ENCODE measurements at places on chromosomes 2 and 18. TPM values are rescaled to one million over a fixed set of nuclear protein-coding genes. Genes with fewer than 3 reads are reported as not detected.

The ABCG5 gene
- total RNA-seq: not detected

DNA sequence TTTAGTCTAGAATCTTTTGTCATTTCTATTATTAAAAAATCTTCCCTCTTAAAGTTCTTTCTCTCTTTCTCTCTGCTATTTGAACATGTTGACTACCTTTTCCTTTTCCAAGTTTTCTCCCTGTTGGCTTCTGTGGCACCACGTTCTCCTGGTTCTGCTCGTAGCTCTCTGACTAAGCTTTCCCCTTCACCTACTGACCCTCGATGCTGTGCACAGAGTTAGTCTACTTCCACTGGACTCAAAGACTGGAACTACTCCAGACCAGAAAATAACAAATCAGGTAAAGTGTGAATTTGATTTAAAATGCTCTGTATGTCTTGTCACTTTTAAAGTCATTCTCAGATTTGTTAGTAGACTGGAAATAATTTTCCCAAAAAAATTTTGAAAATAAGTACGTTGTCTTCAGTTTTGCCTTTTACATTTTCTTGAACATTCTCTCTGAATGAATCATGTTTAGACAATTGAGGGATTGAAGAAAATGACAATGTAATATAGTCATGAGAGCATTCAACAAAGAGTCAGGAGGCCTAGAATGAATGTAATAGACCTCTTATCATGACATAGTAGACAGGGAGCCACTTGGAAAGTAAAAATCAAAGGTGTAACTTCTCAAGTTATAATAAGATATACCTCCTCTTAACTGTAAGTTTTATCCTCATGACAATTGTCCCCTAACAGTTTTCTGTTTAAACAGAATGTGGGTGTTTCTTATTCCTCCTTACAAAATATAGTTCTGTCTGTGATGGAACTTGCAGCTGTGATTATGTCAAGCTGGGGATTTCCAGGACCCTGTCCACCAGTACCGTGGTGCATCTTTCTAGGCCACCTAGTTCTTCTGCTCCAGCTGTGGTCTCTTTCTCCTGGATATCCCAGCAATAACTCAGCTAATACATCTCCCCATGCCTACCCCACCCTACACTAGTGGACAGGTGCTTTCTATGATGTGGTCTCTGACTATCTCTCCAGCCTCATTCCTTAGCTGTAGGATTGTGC, 25.5 kb downstream of the ITPRID2 start:
- peaks cover 39% of the 10 kb centered on the region for H3K36me3 ChIP-seq
- no peak for DNase-seq
- peak overlapping the region; percentile 54 for H3K27ac ChIP-seq
- H3K4me3 ChIP-seq: no peak overlapping the region
- H3K27me3 ChIP-seq: no peaks in the 10 kb centered on the region

The LRP2 gene
- total RNA-seq: 0.17 TPM

DNA sequence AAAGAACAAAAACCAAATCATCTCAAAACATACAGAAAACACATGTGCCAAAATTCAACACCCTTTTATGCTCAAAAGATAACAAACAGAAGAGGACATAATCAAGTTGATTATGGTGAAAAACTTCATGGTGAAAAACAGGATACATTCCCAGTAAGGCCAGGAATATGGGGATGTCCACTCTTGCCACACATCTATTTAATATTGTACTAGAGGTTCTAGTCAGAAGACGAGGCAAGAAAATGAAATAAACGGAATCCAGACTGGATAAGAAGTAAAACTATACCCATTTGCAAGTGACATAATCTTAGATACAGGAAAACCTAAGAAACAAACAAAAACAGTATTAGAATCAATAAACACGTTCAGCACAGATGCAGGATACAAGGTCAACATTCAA, 40.8 kb downstream of the MAP3K2 start:
- peaks cover 4% of the 10 kb centered on the region for H3K36me3 ChIP-seq
- H3K27ac ChIP-seq: no peak overlapping the region
- no peaks in the 10 kb centered on the region for H3K27me3 ChIP-seq
- DNase-seq: no peak

DNA sequence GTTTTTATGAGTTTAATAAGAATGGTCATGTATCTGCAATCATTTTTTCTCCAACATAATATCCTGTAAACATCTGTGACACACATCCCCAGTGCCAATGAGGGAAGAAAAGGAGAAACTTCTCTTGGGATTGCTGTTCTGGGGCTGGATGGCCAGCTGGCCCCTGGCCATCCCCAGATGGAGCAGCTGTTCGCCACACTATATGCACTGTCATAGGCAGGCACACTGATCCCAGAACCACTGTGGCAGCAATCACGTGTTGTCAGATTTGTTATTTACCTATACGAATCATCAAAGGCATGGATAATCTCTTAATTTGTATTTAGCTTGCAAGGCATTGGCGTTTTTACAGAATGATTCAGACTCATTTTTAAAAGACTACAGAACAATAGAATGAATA, 167.6 kb upstream of the ACAA2 start:
- H3K27ac ChIP-seq: no peak overlapping the region
- DNase-seq: no peak
- peaks cover 16% of the 10 kb centered on the region for H3K27me3 ChIP-seq

The FOXI3 gene
- total RNA-seq: not detected

DNA sequence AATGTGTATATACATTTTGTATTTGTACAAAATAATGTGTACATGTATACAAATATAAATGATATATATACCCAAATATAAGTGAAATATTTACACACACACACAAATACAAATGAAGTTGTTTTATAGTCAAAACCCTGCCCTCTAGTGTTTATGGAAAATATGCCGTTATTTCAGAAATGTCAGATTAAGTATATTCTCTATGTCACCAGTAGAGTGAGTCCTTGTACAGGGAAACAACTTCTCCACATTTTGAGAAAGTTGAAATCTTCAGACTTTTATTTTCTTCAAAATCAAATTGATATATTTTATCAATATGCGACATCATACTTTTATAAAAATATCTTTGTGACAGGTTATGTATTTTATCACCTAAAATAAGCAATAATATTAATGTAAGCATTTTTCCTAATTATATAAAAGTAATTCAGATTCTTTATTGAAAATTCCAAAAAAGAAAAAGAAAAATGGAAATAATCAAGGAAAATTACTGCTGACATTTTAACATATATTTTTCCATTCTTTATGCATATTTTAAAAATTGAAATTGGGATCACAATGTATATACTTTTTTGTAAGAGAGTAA, 22.4 kb downstream of the ARL6IP6 start:
- H3K4me3 ChIP-seq: no peak overlapping the region
- no peak overlapping the region for H3K27ac ChIP-seq
- peaks cover 1% of the 10 kb centered on the region for H3K27me3 ChIP-seq
- DNase-seq: no peak

- no peaks in the 10 kb centered on the region for H3K36me3 ChIP-seq
- H3K27ac ChIP-seq: no peak overlapping the region
- no peaks in the 10 kb centered on the region for H3K4me1 ChIP-seq
- H3K4me3 ChIP-seq: no peak overlapping the region
Observed at GRCh38 chr2:240983361-240983995, 14.9 kb upstream of the SNED1 start.

- no peaks in the 10 kb centered on the region for H3K36me3 ChIP-seq
- no peak overlapping the region for H3K4me3 ChIP-seq
- H3K27ac ChIP-seq: no peak overlapping the region
- DNase-seq: no peak
- no peaks in the 10 kb centered on the region for H3K4me1 ChIP-seq
Observed at GRCh38 chr2:119521433-119522050, 2.7 kb downstream of the SCTR start.

The LOXHD1 gene
- not detected for total RNA-seq

The REG3G gene
- not detected for total RNA-seq

DNA sequence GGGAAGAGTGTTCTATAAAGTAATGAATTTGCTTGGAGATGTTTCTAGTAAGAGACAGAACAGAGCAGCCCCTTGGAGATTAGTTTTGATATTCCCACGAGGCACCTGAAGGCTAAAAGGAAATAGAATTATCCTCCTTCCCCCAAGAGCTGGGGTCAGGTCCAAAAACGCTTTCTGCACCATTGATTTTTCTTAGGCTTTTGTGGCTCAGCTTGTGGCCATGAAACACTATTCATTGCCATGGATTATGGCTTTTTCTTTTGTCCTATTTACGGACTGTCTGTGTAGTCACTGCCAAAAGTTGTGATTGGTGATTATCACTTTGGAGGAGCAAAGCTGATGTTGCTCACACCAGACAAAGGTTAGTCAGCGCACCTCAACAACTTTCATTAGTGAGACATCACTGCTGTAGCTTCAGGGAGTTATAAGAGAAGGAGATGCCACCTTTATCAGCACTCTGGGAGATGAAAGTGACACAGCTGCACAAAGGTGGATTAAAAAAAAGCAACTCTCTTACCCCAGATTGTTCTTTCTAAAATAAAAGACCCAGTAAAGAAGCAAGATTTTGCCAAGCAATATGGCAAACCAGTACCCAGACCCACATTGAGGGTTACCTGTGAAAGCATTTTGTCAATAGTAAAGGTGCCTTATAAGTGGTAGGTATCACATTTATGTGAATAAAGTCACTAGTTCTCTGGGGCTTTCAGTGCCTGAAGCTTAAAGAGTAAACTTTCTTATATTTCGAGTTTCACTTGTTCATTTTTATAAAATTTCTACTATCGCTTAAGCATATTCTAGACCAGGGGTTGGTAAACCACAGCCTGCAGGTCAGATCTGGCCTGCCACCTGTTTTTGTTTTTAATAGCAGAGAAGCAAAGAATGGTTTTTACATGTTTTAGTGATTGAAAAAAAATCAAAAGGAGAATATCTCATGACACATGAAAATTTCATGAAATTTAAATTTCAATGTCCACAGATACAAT, 10.6 kb downstream of the CXCR4 start:
- peaks cover 3% of the 10 kb centered on the region for H3K36me3 ChIP-seq
- no peak overlapping the region for H3K4me3 ChIP-seq

DNA sequence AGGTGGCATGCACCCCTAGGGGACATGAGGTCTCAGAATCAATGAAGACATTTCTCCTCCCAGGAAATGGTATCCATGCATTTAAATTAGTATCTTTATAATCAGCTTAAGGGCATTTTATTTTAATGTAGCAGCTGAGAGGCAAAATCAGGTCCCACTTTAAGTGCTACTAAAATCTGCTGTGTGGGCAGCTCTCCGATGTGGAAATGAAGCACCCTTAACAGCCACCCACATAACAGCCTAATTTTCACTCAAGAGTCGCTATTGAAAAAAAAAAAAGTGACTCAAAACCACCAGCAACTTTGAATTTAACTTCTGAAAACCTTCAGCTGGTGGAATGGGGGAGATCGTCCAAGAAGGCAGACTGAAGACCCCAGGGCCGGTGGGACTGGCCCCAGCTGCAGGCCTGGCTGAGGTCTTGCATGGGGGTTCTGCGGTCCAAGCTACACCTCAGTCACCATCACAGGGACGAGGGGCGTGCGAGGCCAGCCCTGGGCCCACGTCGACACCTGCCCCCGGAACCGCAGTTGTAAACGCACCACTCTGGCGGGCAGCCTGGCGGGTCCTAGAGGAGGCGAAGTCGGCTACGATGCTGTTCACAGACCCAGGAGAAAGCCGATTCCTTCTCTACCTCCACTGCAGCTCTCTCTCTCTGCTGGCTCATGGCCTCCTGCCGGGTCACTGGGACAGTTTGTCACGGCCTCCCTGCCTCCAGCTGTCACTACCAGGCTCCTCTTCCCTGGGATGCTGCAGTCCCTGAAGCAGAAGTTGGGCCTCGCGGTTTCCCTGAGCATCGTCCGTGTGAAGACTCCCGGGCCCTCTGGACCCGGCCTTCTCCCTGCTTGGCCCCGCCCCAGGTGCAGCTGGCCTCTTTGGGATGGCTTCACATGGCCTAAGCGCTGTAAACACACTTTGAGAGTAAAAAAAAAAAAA, 111.9 kb downstream of the KCNF1 start:
- no peak for DNase-seq
- no peak overlapping the region for H3K27ac ChIP-seq
- H3K36me3 ChIP-seq: no peaks in the 10 kb centered on the region

GRCh38 chr2:22697054-22697788, 687.8 kb upstream of the KLHL29 start:
- no peak for DNase-seq
- no peaks in the 10 kb centered on the region for H3K27me3 ChIP-seq
- no peak overlapping the region for H3K27ac ChIP-seq
- no peak overlapping the region for H3K4me3 ChIP-seq
- H3K4me1 ChIP-seq: no peaks in the 10 kb centered on the region

DNA sequence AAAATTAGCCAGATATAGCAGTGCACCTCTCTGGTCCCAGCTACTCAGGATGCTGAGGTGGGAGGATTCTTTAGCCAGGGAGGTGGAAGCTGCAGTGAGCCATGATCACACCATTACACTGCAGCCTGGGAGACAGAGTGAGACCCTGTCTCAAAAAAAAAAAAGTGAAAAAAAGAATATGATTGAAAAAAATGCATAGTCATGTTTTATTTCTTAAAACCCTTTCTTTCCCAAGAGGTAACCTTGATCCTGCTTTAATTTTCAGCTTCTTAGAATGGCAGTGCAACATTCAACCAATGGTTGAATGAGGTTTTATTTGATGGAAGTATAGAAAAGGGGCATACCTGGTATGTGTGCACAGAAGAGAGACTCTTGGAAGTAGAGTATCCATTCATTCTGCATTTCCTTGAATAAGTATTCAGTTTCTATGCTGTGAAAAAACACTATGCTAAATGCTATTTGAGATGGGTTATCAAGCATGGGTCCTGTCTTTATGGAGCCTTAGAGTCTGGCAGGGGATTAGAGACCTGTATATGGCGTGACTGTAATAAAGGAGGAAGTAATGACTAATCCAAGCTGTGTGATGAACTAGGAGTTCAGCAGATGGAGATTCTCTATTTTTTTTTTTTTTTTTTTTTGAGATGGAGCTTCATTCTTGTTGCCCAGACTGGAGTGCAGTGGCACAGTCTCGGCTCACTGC, 146.3 kb downstream of the WDSUB1 start:
- no peaks in the 10 kb centered on the region for H3K36me3 ChIP-seq
- H3K4me3 ChIP-seq: no peak overlapping the region
- no peak for DNase-seq
- H3K27me3 ChIP-seq: peaks cover 1% of the 10 kb centered on the region
- no peaks in the 10 kb centered on the region for H3K4me1 ChIP-seq
- no peak overlapping the region for H3K27ac ChIP-seq

DNA sequence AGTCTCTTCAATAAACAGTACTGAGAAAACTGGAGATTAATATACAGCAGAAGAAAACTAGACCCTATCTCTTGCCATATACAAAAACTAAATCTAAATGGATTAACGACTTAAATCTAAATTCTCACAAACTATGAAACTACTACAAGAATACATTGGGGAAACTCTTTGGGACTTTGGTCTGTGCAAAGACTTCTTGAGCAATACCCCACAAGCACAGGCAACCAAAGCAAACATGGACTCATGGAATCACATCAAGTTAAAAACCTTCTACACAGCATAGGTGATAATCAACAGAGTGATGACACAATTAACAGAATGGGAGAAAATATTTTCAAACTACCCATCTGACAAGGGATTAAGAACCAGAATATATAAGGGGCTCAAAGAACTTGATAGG, 848.2 kb upstream of the NRXN1 start:
- H3K4me3 ChIP-seq: no peak overlapping the region
- H3K27ac ChIP-seq: no peak overlapping the region
- no peak for DNase-seq
- H3K36me3 ChIP-seq: no peaks in the 10 kb centered on the region

The ANKRD29 gene
- not detected for total RNA-seq

- no peak overlapping the region for H3K27ac ChIP-seq
- peak overlapping the region; percentile 29 for H3K4me3 ChIP-seq
- H3K27me3 ChIP-seq: peaks cover 79% of the 10 kb centered on the region
- H3K36me3 ChIP-seq: peaks cover 6% of the 10 kb centered on the region
Observed at GRCh38 chr2:63053889-63054602, 3.4 kb downstream of the OTX1 start.

GRCh38 chr2:218221000-218221399, 4.0 kb downstream of the ARPC2 start:
- H3K36me3 ChIP-seq: peaks cover 56% of the 10 kb centered on the region
- peak overlapping the region; percentile 91 for H3K4me3 ChIP-seq
- H3K4me1 ChIP-seq: peaks cover 73% of the 10 kb centered on the region
- peak overlapping the region; percentile 95 for H3K27ac ChIP-seq

All from activated T-helper 1 cell treated with anti-CD3 and anti-CD28 coated beads, Interleukin-12 subunit alpha, Interleukin-12 subunit beta, Interleukin-2, Interleukin-4 antibody, amounts not matched to agents 30 ng/mL and 10 ng/mL and 1 ng/mL, durations not matched to agents 14 hours and 24 hours and 36 hours (primary cell).